Spinal cord (tissue), 10 donors: ENCODE measurements at places on chromosomes 6 and 20. TPM values are rescaled to one million over a fixed set of nuclear protein-coding genes. Genes with fewer than 3 reads are reported as not detected.

- H3K27me3 ChIP-seq, result no peaks in the 10 kb centered on the region
- no peak for DNase-seq
- no peak overlapping the region for H3K4me3 ChIP-seq
- no peaks in the 10 kb centered on the region for H3K36me3 ChIP-seq
These were observed 80.2 kb downstream of the PLCB4 start for GRCh38 chr20:9149087-9149486.

- no peaks in the 10 kb centered on the region for H3K4me1 ChIP-seq
- no peak for DNase-seq
- no peak overlapping the region for H3K27ac ChIP-seq
- H3K27me3 ChIP-seq, result no peaks in the 10 kb centered on the region
- H3K36me3 ChIP-seq, result peaks cover 20% of the 10 kb centered on the region
These were observed 133.0 kb downstream of the SULF2 start for GRCh38 chr20:47652301-47652700.

- H3K36me3 ChIP-seq, result no peaks in the 10 kb centered on the region
- H3K4me1 ChIP-seq, result peaks cover 5% of the 10 kb centered on the region
- H3K27me3 ChIP-seq, result no peaks in the 10 kb centered on the region
- no peak overlapping the region for H3K4me3 ChIP-seq
These were observed 37.4 kb downstream of the ATXN1 start for GRCh38 chr6:16723826-16724225.

DNA sequence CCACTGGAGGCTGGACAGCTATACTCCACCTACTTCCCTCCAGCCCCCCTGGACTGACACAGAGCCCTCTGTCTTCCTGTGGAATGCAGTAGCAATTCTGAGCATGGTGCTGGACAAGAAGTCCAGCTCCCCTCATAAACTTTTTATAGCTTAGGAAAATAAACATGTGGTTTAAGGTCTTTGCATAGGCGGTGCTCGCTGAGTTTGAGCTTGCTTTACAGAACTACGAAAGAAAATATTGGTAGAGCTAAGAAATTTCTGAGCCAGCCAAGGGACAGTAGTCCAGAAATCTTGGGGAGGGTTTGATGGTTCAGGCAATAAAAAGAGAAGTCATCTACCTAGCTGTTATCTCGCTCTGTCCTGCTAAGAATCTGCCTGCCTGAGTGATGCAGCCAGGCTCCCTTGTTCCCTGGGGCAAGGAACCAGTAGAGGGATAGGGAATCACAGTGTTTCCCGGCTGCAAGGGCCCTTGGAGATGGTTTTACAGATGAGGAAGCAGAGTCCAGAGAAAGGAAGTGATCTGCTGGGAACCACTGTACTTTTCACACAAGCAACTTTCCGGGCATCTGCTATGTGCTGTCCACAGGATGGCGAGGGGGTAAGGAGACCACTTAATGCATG, 343.4 kb downstream of the CDC5L start:
- no peak overlapping the region for H3K4me3 ChIP-seq
- no peaks in the 10 kb centered on the region for H3K27me3 ChIP-seq
- no peak overlapping the region for H3K27ac ChIP-seq
- no peaks in the 10 kb centered on the region for H3K36me3 ChIP-seq

- H3K4me1 ChIP-seq, result peaks cover 3% of the 10 kb centered on the region
- no peak overlapping the region for H3K27ac ChIP-seq
These were observed 32.3 kb upstream of the CD83 start for GRCh38 chr6:14085176-14085787.

DNA sequence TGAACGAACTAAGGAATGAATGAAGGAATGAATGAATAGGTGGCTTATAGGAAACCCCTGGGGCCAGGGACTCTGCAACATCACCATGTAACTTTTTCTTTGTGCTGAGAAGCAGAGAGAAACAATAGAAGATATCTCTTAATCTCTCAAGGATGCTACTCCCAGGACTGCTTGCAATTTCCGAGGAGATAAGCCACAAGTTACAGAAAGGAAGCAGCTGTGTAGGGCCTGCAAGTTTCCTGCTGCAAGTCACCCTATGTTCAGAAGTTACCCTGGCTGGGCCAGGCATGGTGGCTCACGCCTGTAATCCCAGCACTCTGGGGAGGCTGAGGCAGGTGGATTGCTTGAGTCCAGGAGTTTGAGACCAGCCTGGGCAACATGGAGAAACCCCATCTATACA, 7.3 kb upstream of the MAVS start:
- H3K4me1 ChIP-seq, result no peaks in the 10 kb centered on the region
- H3K36me3 ChIP-seq, result no peaks in the 10 kb centered on the region
- no peak overlapping the region for H3K27ac ChIP-seq
- no peak overlapping the region for H3K4me3 ChIP-seq

DNA sequence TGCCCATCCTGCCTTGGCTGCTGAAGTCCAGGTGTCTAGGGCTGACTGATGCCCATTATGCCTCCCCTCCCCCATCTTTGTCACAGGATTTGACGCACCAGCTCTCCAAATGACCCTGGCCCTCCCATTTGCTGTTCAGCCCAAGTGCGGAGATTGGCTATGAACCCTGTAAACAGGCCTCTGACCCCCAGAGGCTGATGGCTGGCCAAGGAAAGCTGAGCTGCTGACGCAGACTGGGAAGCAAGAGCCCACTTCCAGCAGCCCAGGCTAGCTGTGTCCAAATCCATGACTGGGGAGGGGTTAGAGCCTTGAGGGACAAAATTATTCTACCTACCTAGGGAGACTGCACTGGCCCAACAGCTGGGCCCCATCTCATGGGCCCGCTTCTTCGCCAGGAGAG, 797 bp upstream of the GNRH2 start:
- no peak for DNase-seq
- no peaks in the 10 kb centered on the region for H3K27me3 ChIP-seq
- no peak overlapping the region for H3K4me3 ChIP-seq
- H3K36me3 ChIP-seq, result peaks cover 52% of the 10 kb centered on the region

DNA sequence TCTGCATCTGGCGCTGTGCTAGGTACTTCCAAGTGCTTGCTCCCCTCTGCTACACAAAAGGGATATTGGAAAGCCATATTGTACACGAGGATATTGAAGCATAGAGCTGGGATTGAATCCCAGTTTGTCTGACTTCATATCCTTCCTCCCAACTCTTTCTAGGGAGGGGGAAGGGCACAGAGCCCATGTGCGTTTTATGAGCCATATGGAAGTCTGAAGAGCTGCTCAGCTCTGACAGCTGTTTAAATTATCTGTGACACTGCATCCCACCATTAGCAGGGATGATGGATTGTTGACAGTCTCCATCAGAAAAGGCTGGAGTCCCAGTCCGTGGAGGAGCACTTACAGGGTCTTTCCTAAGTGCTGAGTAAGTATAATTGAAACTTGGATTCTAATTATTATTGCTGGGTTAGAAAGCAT, 18.4 kb downstream of the TIAM2 start:
- no peak overlapping the region for H3K27ac ChIP-seq
- DNase-seq, result no peak
- H3K27me3 ChIP-seq, result peaks cover 2% of the 10 kb centered on the region
- no peaks in the 10 kb centered on the region for H3K36me3 ChIP-seq
- H3K4me1 ChIP-seq, result no peaks in the 10 kb centered on the region

DNA sequence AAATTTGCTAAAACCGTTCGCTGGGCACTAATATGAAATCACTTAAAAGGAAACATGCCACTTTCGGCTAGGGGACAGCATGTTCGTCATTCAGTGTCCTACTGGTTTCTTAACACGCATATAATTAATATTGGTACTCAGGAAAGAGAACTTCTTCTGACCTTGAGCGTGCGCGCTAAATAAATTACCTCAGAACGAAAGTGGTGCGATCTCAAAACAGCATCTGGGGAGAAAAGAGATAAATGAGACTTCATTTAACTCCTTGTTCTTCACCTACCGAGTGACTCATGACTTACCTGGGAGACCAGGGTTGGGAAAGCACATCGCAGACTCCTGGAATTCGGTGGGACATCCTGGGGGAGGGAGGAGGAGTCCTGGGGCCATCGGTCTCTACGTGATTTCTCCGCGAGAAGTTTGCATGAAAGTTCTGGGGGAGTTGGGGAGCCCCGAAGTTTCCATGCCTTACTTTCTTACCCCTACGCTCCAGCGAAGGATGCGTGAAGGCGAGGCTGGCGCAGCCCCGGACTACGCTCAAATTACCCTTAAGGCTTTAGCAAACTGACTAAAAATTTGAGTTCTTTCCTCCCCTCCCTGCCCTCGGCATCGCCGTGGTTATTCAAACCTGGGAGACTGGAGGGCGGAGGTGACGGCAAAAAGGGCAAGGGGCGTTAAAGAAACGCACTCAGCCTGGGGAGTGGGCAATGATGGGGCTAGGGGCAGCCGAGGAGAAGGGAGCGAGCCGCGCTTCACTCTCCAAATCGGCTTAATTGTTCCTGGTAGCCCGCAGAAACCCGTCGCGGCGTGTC, 1.1 kb upstream of the BEND6 start:
- peaks cover 14% of the 10 kb centered on the region for H3K27me3 ChIP-seq
- H3K36me3 ChIP-seq, result no peaks in the 10 kb centered on the region
- DNase-seq, result no peak
- peaks cover 17% of the 10 kb centered on the region for H3K4me1 ChIP-seq

- H3K27ac ChIP-seq, result no peak overlapping the region
- no peaks in the 10 kb centered on the region for H3K36me3 ChIP-seq
- DNase-seq, result no peak
- no peak overlapping the region for H3K4me3 ChIP-seq
- H3K27me3 ChIP-seq, result no peaks in the 10 kb centered on the region
These were observed 164.1 kb upstream of the SGK1 start for GRCh38 chr6:134481966-134482365.

DNA sequence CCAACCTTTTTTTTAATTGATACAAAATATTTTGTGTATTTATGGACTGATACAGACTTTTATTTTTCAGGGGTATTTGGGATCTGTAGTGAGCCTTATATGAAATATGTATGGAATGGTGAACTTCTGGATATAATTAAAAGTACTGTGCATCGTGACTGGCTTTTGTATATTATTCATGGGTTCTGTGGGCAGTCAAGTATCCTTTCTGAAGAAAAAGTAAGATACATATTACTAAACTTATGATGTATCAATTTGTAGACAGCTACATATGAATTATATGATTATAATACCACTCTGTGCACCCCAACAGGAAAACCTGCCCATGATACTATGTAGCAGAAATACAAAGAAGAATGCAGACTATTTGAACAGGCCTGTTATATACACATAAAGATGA, 47.2 kb downstream of the FIG4 start:
- H3K27me3 ChIP-seq, result no peaks in the 10 kb centered on the region
- H3K4me3 ChIP-seq, result no peak overlapping the region
- H3K36me3 ChIP-seq, result peaks cover 7% of the 10 kb centered on the region
- no peak overlapping the region for H3K27ac ChIP-seq

DNA sequence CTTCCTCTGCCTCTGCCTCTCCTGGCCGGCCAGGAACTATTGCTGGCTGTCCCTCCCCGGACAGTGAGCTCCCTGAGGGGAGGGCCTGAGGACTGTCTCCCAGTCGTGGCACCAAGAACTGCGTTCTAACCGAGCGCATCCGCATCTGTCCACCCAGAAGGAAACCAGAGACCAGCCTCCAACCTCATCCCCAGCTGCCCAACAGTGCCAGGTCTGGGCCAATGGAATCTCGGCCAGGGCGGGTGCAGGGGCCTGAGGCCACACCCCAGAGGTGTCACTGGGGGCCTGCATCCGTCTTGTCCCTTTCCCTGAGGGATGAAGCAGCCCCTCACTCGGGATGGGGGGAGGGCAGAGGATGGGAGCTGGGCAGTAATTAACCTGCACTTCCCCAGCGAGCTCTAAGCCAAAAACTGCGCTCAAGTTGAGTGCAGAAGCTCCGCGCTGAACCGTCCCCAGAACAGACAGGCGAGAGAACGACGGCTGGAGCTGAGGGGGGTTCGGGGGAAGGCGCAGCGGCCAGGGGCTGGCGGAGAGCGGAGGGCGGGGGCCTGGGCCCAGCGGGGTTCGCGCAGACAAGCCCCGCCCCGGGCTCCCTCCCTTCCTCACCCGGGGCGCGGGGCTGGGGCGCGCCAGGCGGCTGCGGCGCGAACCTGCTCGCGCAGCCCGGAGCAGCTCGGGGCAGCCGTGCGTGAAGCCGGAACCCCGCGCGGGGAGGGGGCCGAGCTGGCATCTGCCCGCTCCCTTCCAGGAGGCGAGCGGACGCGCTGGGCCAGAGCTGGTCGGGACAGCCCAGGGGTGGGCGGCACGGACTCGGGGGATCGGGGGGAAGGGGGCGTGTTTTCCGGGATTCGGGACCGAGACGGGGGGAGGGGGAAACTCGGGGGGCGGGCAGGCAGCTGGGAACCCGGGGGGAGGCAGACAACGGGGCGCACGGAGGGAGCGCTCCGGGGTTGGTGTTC, 1.4 kb downstream of the TFEB start:
- peak overlapping the region; percentile 66 for H3K4me3 ChIP-seq
- peaks cover 40% of the 10 kb centered on the region for H3K4me1 ChIP-seq
- H3K27ac ChIP-seq, result peak overlapping the region; percentile 89
- peaks cover 3% of the 10 kb centered on the region for H3K27me3 ChIP-seq

GRCh38 chr6:163191704-163192537, 222.6 kb upstream of the QKI start:
- peak overlapping the region; percentile 83 for H3K27ac ChIP-seq
- no peaks in the 10 kb centered on the region for H3K27me3 ChIP-seq
- DNase-seq, result peak; percentile 71
- H3K4me3 ChIP-seq, result no peak overlapping the region

DNA sequence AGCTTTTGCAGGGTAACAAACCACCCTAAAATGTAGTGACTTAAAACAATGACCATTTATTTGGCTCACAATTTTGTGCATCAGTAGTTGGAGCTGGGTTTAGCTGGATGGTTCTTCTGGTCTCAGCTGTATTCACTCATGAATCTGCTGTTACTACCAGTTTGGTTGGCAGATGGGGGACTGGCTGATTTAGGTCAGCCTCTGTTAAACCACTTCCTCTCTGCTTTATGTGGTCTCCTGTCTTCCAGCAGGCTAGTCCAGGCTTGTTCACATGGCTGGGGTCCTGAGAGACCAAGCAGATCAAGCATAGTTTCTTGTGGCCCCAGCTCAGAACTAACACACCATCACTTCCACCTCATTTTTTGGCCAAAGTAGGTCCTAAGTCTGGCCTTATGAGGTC, 67.2 kb upstream of the LAMP5 start:
- H3K27ac ChIP-seq, result no peak overlapping the region
- no peaks in the 10 kb centered on the region for H3K27me3 ChIP-seq
- no peaks in the 10 kb centered on the region for H3K4me1 ChIP-seq
- H3K36me3 ChIP-seq, result no peaks in the 10 kb centered on the region

GRCh38 chr20:25005220-25005619, 12.7 kb upstream of the APMAP start:
- H3K27me3 ChIP-seq, result no peaks in the 10 kb centered on the region
- H3K4me3 ChIP-seq, result no peak overlapping the region
- H3K27ac ChIP-seq, result peak overlapping the region; percentile 16
- H3K4me1 ChIP-seq, result peaks cover 19% of the 10 kb centered on the region

GRCh38 chr6:1486387-1486786, 97.0 kb downstream of the FOXF2 start:
- no peak overlapping the region for H3K27ac ChIP-seq
- no peaks in the 10 kb centered on the region for H3K27me3 ChIP-seq
- H3K4me3 ChIP-seq, result no peak overlapping the region
- no peaks in the 10 kb centered on the region for H3K4me1 ChIP-seq
- H3K36me3 ChIP-seq, result no peaks in the 10 kb centered on the region
- DNase-seq, result no peak

GRCh38 chr20:11245431-11245830, 571.6 kb upstream of the JAG1 start:
- no peak overlapping the region for H3K4me3 ChIP-seq
- DNase-seq, result no peak
- H3K27ac ChIP-seq, result no peak overlapping the region
- H3K36me3 ChIP-seq, result no peaks in the 10 kb centered on the region
- peaks cover 9% of the 10 kb centered on the region for H3K27me3 ChIP-seq

The LBP gene
- total RNA-seq, result not detected

The OR2J2 gene
- total RNA-seq, result 0.11 TPM

The GSTA2 gene
- total RNA-seq, result not detected

The SLCO4A1 gene
- total RNA-seq, result 2.3 TPM
